ENCODE measurements at places on chromosomes 5 and 9. TPM values are rescaled to one million over a fixed set of nuclear protein-coding genes. Genes with fewer than 3 reads are reported as not detected.
A peak's percentile ranks its signal among the peaks of the same experiment; 100 is the strongest.

DNA sequence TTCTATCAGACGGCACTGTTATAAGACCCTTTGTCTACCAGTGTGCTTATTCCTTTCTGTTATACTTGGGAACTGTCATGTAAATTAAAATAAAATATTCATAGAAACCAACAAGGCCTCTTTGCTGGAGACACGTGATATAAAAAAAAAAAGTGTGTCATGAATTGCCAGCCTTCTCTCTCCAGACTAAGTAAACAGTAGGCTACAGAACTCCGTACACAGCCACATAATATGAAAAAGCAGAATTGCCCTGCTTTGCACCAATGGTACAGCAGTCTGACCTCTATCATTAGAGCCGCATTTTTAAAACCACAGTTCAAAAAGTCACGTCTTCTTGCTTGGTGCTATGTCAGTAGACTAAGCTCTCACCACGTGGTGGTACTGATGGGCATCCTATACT lies 231.3 kb downstream of the SEMA5A start:
- H3K27ac ChIP-seq: no peak overlapping the region
- H3K4me1 ChIP-seq: no peaks in the 10 kb centered on the region
- no peaks in the 10 kb centered on the region for H3K27me3 ChIP-seq

- no peaks in the 10 kb centered on the region for H3K27me3 ChIP-seq
- H3K4me1 ChIP-seq: peaks cover 56% of the 10 kb centered on the region
- DNase-seq: no peak
- no peaks in the 10 kb centered on the region for H3K36me3 ChIP-seq
- no peak overlapping the region for H3K4me3 ChIP-seq
Measured at GRCh38 chr9:77957652-77958051, 74.0 kb downstream of the GNAQ start.

- no peak overlapping the region for H3K4me3 ChIP-seq
- DNase-seq: no peak
- no peak overlapping the region for H3K27ac ChIP-seq
- no peaks in the 10 kb centered on the region for H3K36me3 ChIP-seq
- peaks cover 7% of the 10 kb centered on the region for H3K4me1 ChIP-seq
Measured at GRCh38 chr5:122112063-122112462, 17.3 kb upstream of the ZNF474 start.

DNA sequence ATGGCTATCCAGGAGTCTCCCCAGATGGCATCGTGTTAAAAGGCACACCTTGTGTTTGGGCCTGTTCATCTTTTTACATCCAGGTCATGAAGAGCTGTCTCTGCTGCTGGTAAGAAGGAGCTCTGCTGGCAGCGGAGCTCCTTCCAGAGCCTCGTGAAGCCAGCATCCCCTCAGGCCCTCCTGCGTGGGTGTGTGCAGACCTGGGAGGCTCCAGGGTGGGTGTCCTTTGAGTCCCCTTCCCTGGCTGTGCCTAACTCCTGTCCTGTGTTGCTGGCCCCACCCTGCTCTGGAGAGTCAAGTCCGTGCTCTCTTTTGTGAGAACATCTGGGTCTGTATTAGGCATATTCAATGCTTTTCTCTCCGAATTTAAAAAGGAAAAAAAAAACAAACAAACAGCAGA lies 149.6 kb upstream of the IRX2 start:
- H3K4me1 ChIP-seq: no peaks in the 10 kb centered on the region
- no peak overlapping the region for H3K4me3 ChIP-seq
- no peak for DNase-seq
- H3K27me3 ChIP-seq: no peaks in the 10 kb centered on the region

LCNL1 gene
- total RNA-seq: 2.0 TPM

DNA sequence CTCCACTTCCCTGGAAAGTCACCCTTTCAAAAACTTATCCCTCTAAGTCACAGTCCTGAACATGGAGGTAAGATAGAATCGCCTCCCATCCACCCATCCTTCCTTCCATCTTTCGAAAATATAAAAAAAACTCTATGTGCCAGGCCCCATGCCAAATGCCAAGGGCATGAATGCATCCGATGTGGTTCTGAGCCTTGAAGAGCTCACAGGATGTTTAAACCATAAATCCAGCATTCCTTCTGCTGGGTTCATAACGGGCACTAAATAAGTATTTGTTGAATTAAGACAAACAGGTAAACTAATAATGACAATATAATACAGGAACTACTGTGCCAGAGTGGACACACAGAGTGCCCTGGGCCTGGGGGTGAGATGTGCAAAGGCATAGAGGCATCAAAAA lies 147.3 kb downstream of the TTLL11 start:
- H3K4me1 ChIP-seq: no peaks in the 10 kb centered on the region
- no peak for DNase-seq
- no peak overlapping the region for H3K4me3 ChIP-seq
- no peaks in the 10 kb centered on the region for H3K27me3 ChIP-seq
- H3K27ac ChIP-seq: no peak overlapping the region
- no peaks in the 10 kb centered on the region for H3K36me3 ChIP-seq

- no peak for DNase-seq
- H3K27me3 ChIP-seq: no peaks in the 10 kb centered on the region
- H3K4me3 ChIP-seq: no peak overlapping the region
- no peaks in the 10 kb centered on the region for H3K36me3 ChIP-seq
- H3K4me1 ChIP-seq: no peaks in the 10 kb centered on the region
Measured at GRCh38 chr9:134100040-134100439, 32.2 kb upstream of the BRD3 start.

GRCh38 chr9:22117511-22118384 lies 108.6 kb upstream of the CDKN2B start:
- H3K27ac ChIP-seq: peak overlapping the region; percentile 68
- no peak for DNase-seq
- no peaks in the 10 kb centered on the region for H3K36me3 ChIP-seq
- no peaks in the 10 kb centered on the region for H3K27me3 ChIP-seq
- peaks cover 15% of the 10 kb centered on the region for H3K4me1 ChIP-seq
- no peak overlapping the region for H3K4me3 ChIP-seq

GRCh38 chr9:133716564-133717112 lies 21.5 kb downstream of the SARDH start:
- H3K4me3 ChIP-seq: no peak overlapping the region
- DNase-seq: no peak
- peaks cover 6% of the 10 kb centered on the region for H3K4me1 ChIP-seq

- DNase-seq: no peak
- no peaks in the 10 kb centered on the region for H3K36me3 ChIP-seq
- H3K4me1 ChIP-seq: no peaks in the 10 kb centered on the region
- no peak within 1 kb of the TSS for H3K27ac ChIP-seq
Measured at GRCh38 chr5:40909264-40909663, at the start of gene C7. C7 (plus strand) TSS chr5:40909497; CDS start chr5:40909611, 114 bp downstream.

Data from vagina (tissue), 2 donors.